ENCODE measurements at places on chromosomes 6 and 20. TPM values are rescaled to one million over a fixed set of nuclear protein-coding genes. Genes with fewer than 3 reads are reported as not detected.

Gene CLIC5
- total RNA-seq, result not detected

Gene RSPH4A
- 0.17 TPM for total RNA-seq

Gene SLC22A16
- total RNA-seq, result under 0.01 TPM

Gene TMC2
- under 0.01 TPM for total RNA-seq

Gene GGT7
- total RNA-seq, result 9.5 TPM

Gene GLP1R
- total RNA-seq, result not detected

Gene PLN
- total RNA-seq, result 2.0 TPM

Gene NTSR1
- total RNA-seq, result under 0.01 TPM

Gene PRICKLE4
- 0.26 TPM for total RNA-seq

Gene OR2B6
- total RNA-seq, result 0.17 TPM

All from fibroblast of lung (primary cell).